ENCODE measurements at places on chromosomes 12 and 14.
A peak's percentile ranks its signal among the peaks of the same experiment; 100 is the strongest.

DNA sequence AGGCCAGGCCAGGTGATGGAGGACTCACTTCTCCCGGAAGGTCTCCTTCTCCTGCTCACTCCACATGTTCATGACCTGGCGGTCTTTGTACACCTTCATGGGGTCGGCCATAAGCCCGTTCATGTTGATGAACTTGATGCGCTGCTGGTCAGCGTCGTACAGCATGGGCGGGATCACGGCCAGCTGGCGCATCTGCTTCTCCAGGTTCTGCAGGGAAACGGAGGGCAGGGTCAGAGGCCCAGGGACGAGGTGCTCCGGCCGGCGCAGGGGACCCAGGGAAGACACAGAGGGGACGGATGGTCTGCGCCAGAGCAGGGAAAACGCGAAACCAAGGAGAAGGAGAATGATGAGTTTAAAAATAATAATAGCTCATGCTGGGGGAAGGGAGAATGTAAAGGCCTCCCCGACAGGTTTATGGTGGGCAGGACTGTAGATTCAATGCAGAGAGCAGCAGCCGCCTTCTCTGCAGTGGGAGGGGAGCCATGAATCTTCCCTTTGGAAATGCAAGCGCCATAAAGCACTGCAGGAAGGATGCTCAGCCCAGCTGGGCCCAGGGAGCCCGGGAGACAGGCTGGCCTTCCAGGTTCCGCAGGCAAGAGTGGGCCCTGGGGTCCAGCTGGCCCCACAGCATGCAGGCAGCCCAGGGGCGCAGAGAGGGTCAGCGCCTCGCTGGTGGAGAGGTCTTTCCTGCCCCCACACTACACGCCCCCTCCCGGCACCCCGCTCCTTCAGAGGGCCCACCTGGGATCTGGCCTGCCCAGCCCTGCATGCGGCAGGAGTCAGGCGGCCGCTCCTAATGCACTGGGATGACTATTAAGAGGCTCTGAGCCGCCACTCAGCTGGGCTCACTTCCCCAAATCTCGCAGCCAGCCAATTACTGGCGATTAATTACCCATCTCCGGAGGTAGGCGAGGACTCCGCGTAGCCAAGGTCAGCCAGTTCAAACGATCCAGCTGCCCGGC is 132.0 kb downstream of the RFLNA start:
- no peak for DNase-seq

DNA sequence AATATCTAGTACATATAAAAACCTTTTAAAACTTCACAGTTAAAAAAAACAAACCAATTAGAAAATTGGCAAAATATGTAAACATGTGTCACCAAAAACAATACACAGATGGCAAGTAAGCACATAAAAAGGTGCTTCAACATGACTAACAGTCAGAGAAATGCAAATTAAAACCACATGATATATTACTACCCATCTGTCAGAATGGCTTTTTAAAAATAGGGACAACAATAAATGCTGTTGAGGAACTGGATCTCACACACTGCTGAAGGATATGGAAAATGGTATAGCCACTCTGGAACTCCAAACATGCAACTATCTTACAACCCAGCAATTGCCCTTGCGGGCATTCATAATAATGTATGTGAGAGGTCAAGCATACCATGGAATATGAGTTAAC is 1153.6 kb downstream of the FLRT2 start:
- no peak for DNase-seq

GRCh38 chr12:42422785-42423184 is 96.8 kb downstream of the PPHLN1 start:
- no peak for DNase-seq

- peak; percentile 77 for DNase-seq
These were observed 86.5 kb downstream of the PAPOLA start for GRCh38 chr14:96588410-96589257.

- no peak for DNase-seq
These were observed 12.1 kb downstream of the TCL1A start for GRCh38 chr14:95701846-95702221.

- DNase-seq: no peak
These were observed 2.4 kb upstream of the NUMB start for GRCh38 chr14:73460691-73461127.

DNA sequence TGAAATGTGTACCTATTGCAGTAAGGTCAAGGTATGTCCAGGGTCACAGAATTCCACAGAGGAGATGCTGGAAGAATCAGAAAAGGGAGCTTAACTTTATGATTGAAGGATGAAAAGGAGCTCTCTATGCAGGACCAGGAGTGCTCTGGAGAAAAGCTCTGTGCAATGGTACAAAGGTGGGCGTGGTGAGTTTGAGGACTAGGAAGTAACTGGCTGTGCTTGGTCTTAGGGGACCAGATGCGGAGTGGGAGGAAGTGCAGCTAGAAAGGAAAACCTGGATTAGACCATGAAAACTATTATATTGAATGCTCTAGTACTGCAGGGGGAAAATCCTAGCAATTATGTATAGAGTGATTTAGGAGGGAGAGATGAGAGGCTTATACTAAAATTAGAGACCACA is 56.8 kb downstream of the BTG1 start:
- DNase-seq: no peak

GRCh38 chr12:2372178-2372577 is 319.4 kb downstream of the CACNA1C start:
- no peak for DNase-seq

- no peak for DNase-seq
These were observed 88.8 kb downstream of the NAV3 start for GRCh38 chr12:77919450-77919849.

DNA sequence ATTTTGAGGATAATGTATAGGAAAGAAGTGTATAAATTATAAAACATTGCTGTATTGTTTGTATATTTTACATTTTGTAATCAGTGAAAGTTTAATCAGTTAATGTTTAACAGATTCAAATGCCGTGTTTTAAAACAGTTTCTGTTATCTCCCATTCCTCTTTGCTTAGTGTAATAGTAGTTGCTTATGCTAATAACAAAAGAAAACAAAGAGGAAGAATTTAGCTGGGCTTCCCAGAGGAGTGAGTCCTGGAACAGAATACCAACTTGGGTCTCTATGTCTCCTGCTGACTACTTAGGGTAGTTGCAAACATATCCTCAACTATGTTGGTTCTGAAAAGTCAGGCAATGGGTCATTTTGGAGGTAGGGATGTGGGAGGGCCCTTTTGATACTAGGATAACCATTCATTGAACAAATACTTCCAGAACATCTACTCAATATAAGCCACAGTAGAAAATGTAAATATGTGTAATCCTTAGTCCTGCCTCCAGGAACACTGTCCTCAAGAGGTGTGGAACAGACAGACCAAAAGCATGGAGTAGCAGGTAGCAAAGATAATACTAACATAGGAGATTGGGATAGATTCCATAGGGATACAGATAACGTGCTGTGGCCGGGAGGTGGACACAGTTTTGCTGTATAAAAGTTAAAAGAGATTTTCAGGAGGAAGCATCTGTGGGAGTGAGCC is 36.1 kb upstream of the EVL start:
- no peak for DNase-seq

DNA sequence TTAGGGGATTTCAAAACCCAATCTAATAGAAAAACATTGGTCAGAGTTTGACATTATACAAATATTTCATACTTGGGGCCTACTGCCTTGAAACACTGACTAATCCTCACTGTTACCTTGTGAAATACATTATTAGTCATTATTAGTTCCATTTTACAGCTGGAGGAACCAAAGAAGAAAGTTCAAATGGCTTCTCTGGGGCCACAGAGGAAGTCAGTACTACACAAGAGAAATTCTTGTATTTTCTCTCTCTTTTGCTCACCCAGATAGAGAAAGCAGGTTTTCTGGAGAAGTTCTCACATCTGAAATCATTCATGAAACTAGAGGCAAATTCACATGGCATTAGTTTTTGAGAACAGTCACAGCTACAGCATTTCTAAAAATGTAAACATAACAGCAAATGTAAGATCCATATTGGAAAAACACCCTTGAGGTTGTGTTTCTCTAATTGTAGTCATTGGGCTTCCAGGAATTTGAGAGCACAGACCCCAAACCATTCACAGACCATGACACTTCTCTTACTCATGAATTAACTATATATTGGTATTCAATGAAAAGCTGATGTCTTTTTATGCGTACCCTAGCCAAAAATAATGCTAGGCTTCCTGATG is 83.0 kb downstream of the LLPH start:
- no peak for DNase-seq

- DNase-seq: no peak
These were observed 244.3 kb upstream of the NOVA1 start for GRCh38 chr14:26841920-26842741.

GRCh38 chr12:75511116-75512048 is at the start of gene KRR1:
Gene KRR1, minus strand, starts transcription at chr12:75511609. Its CDS starts 12 bp downstream, at chr12:75511597.
- DNase-seq: peak; percentile 95

DNA sequence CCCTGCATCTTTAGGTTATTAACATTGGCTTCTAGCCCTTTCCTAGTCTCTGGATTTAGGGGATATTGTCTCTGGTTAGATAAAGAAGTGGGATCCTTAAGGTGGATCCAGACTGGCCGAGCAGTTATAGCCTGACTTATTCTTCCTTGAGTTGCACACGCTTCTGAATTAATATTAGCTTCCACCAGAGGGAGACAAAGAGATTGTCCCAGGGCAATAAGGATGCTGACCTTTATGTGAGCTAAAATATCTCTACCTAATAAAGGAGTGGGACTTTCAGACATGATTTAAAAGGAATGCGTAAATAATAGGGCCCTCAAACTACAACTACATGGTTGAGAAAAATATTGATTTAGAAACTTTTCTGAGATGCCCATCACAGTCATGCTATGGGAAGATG is 139.7 kb downstream of the SLCO1B3 start:
- DNase-seq: no peak

DNA sequence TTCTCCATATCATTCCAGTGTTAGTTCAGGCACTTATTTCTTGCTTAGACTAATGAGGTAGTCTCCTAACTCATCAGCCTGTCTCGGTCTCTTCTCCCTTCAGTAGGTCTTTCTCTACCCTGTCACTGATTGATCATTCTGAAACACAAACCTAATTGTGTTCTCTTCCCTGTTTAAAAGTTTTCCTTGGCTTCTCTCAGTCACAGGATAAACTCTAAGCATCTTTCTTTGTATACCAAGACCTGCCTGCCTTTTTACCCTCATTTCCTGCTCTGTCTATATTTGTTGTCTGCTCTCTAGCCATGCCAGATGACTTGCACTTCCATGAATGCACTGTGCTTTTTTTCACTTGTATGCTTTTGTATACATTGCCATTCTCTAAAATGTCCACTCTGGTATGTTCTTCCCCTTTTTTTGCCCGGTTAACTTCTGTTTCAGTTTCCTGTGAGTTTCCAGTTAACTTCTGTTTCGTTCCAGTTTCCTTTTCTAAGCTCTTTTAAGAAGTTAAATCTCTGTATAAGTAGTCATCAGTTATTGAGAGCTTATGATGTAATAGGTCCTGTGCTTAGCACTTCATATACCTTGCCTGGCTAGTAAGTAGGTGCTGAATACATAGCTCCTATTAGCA is 12.8 kb downstream of the DIP2B start:
- no peak for DNase-seq

DNA sequence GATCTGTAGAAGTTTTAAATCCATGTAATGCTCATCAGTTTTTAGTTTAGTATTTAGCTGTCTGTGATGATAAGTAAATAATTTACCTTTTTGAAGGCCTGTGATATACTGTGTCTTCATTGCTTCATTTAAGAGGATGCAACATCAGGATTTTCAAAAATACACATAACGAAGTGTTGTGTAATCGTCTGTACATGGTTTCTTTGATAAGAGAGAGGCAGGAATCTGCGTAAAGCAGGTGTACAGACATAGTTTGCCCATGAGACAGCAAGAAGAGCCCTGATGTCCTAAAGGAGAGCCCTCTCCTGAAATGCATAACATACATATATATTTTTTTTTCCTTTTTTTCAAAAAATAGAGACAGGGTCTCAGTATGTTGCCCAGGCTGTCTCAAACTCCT is 44.8 kb downstream of the RASSF3 start:
- DNase-seq: no peak

DNA sequence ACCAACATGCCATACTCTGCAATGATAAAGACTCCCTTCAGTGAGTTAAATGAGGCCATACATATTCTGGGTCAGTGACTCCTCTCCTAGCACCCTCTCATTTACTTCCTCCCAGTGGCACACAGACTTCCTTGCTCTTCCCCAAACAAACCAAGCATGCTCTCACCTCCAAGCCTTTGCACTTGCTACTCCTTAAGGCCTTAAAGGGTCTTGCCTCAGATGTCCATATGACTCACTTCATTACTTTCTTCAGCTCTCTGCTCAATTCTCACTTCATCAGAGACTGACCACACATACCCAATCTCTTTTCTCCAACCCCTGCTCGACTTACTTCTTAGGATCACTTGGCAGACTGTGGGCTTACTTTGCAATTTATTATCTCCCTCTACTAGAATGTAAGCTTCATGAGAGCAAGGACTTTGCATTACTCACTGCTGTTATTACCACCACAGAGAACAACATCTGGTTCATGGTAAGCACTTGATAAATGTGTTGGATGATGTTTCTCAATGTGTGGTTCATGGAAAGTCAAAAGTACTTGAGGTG is 22.8 kb downstream of the DDX24 start:
- DNase-seq: no peak

- DNase-seq: peak; percentile 91
These were observed 4.5 kb downstream of the OR10AD1 start for GRCh38 chr12:48198672-48198971.

DNA sequence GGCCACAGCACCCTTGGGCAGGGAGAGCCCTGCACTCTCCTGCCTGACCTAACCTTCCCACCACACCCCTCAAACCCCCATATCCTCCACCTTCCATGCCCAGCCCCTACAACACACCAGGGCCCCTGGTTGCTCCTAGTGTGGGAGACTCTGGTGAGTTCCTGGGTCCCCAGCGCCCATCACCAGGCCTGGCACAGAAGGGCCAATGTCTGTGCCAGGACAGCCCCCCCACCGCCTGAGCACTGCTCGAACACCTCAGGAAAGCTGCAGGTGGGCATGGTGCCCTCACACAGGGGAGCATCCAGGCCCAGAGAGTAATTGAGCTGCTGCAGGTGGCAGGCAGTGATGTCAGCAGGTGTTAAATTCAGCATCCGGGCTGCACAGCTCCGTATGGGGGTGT is 15.2 kb downstream of the ADCY6 start:
- DNase-seq: no peak

All from spleen (tissue), 13 donors.